Epithelial cell of proximal tubule (primary cell): ENCODE measurements at places on chromosomes 1 and 21. TPM values are rescaled to one million over a fixed set of nuclear protein-coding genes. Genes with fewer than 3 reads are reported as not detected.

The FOXO6 gene
- total RNA-seq, result 0.52 and 0.72 TPM in 2 replicates

The GPATCH4 gene
- 15.9 and 22.9 TPM in 2 replicates for total RNA-seq

The SPRR4 gene
- not detected in 2 replicates for total RNA-seq

The TFAP2E gene
- 1.0 TPM in 2 replicates for total RNA-seq

The PRAMEF14 gene
- not detected in 2 replicates for total RNA-seq

The TRIM45 gene
- 5.1 and 8.2 TPM in 2 replicates for total RNA-seq

The TSEN15 gene
- total RNA-seq, result 32.9 and 53.5 TPM in 2 replicates

The ATAD3B gene
- total RNA-seq, result 42.8 and 91.2 TPM in 2 replicates

The RBM11 gene
- 0.23 and 1.0 TPM in 2 replicates for total RNA-seq

DNA sequence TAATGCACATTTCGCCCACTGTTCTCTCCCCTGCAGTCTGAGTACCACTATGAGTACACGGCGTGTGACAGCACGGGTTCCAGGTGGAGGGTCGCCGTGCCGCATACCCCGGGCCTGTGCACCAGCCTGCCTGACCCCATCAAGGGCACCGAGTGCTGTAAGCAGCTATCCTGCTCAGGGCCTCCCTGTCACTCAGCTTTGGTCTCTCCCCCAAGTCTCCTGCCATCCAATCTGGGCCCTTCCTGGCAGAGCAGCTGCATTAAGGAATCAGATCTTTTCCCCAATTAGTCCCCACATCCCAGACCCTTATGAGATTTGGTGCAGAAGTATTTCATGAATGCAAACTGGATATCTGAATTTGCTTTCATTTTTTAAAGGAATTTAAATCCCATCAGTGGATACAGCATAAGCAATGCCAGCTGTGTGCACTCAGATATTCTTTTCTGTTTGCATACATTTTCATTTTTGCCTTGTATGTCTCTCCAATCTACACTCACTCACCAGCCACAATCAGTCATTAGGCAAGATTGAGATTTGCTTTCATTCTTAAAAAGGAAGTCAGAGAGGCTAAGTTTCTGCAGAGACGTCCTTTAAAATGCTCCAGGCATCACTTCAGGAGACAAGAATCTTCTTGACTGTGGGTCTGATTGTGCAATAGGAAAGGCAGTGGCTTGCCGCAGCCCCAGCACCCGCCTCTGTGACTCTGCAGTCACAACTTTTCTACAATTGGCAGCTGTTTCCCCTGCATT is 48.1 kb downstream of the ELAPOR1 start:
- DNase-seq, result peak; percentile 40

GRCh38 chr1:235325854-235326253 is 2.1 kb downstream of the ARID4B start:
- DNase-seq, result no peak

DNA sequence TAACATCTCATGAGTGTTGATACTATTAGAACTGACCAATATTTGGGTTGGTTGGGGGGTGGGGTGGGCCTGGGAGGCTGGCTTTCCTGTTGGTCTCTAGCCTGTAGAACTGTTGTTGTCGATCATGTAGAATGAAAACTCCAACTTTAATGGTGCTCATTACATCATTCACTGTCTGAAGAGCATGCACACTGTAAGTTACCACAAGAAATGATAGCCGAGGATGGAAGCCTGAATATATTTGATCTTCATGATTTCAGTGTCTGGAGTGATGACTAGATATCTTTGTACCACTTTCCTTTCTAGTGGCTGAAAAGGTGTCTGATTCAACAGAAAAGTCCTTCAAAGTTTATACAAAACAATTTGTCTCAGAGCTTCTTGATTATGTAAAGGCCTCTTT is 123.6 kb downstream of the XCL2 start:
- no peak for DNase-seq

GRCh38 chr1:194024659-194025058 is 838.2 kb upstream of the B3GALT2 start:
- DNase-seq, result peak; percentile 37

DNA sequence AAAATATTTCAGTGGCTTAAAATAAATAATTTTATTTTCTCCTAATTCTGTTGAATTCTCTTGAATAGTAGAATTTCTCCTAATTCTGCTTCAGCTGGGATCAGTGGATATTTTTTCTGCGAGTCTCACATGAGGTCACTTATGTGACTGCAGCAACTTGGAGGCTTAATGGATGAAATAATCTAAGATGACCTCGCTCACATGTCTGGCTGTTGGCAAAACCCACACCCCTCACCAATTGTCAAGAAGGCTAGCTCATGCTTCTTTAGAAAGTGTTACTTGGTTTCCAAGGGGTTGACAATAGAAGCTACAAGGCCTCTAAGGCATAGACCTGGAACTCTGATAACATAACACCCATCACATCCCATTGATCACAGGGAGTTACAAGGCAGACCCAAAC is 156.9 kb upstream of the DPYD start:
- DNase-seq, result no peak

- no peak for DNase-seq
Observed at GRCh38 chr1:20370698-20371097, 80.0 kb downstream of the VWA5B1 start.

GRCh38 chr1:97500760-97501159 is 420.1 kb downstream of the DPYD start:
- DNase-seq, result no peak

DNA sequence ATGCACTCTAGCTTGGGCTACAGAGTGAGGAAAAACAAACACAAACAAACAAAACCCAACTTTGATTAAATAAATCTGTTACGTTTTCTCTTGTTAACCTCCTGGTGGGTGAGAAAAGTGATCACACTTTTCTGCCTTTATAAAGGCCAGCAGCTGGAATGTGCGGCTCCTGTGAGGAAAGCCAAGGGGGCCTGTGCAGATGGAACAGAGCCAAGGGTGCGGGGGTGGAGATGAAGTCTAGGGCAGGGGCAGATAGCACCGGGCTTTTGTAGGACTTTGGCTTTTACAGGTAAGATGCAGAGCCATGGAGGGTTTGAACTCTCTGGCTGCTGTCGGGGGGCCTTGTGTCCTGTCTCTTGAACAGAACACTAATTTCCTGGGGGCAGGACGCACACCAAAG is 40.7 kb upstream of the GPR37L1 start:
- no peak for DNase-seq

DNA sequence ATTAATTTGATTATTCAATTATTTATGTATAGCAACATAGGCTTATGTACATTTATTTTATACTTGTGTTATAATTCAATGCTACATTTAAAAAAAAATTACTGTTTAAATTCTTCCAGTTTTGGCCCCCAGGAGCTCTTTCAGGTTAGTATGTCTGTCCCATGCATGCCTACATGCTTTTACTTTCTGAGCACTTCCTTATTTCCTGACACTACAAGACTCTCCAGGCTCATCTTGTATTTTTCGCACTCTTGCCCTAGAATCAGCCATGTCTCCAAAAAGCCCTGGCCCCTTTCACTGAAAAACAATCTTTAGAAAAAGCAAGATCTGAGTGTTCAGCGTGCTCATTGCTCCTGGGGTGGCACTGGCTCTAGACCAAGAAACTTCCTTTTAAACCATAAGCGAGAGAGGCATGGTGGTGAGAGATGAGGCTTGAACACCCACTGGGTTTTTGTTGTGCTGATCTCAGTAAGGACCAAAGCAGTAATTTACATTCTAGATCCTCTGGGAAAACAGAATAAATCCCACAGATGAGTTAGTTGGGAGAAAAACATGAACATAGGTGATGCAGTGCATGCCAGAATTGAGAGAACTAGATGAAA is 95.0 kb downstream of the SLC30A10 start:
- no peak for DNase-seq

- no peak for DNase-seq
Observed at GRCh38 chr1:117578466-117578865, 27.4 kb upstream of the TENT5C start.

DNA sequence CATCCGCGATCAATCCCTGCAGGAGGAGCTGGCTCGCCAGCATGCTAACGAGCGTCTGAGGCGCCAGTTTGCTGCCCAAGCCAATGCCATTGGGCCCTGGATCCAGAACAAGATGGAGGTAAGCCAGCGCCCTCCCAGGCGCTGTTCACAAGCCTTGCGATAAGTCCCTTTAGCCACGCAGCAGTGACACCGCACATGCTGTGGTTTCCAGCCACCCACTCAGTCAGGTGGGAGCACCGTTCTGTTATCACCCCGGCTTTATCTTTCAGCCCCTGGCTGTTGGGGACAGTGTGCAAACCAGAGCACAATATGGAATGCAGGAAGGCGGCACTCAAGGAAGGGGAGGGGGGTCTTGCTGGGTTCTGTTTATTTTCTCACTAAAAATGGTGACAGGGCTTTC is 41.1 kb upstream of the MTR start:
- DNase-seq, result no peak
